ENCODE measurements at places on chromosomes 3 and 15. TPM values are rescaled to one million over a fixed set of nuclear protein-coding genes. Genes with fewer than 3 reads are reported as not detected.

DNA sequence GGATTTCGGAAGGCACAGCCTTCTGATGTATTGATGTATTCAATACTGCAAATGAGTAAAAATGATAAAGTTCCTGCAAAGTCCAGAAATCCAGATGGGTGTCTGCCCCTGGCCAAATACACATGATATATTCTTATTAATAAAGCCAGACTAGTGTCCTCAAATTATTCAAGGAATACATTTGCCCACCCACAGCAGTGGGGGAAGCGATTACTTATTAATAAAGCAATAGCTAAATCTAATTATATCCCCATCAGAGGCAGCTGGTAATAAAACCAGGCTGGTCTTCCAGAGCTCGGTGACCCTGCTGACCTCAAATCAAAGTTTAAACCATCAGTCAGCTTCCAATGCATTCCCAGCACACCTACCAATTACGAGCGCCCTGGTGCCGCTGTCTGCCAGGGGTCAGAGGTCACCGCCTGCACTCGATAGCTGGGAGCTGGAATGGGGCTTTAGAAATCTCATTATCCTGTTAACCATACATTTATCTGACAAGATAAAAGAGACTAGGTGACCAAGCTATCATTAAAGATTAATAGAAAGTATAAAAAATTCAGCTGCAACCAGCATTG is 330.3 kb downstream of the UACA start:
- ATAC-seq, result no peak

DNA sequence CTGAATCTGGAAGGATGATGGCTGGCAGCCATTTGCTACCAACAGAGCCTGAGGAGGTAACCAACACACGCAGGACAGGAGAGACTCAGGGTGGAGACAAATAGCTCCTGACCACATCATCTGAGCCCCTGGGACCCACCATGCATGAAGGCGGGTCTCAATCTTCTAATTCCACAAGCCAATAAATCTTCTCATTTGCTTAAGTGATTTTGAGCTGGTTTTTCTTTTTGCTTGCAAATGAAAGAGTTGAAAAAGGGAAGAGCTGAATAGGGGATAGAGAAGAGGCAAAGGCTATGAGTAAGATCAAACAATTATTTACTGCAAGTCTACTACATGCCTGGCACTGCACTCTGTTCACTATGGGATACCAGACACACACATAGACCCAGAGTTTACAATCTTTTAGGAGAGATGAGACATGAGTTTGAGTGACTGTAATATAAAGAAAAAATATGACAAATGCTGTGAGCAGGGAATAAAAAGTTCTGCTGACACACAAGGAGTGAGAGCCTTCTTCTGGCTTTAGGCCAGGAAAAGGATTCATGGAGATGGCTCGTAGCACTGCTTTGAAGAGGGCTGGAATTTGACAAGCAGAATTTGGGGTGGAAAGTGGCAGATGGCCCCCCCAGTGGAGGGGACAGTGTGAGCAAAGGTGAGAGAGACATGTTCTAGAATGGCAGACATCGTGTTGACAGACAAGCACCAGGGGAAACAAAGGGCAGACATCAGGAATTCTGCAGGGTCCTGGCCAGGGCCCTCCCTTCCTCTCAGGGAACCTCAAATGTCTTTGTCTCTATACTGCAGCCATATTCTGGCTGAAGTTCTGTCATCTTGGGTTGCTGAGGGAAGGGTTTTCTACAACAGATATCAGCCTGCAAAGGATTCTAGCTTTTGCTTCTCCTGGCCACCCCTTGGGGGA is 69.8 kb upstream of the WNT5A start:
- no peak for ATAC-seq

The P2RY1 gene
- total RNA-seq, result 20.5 TPM

DNA sequence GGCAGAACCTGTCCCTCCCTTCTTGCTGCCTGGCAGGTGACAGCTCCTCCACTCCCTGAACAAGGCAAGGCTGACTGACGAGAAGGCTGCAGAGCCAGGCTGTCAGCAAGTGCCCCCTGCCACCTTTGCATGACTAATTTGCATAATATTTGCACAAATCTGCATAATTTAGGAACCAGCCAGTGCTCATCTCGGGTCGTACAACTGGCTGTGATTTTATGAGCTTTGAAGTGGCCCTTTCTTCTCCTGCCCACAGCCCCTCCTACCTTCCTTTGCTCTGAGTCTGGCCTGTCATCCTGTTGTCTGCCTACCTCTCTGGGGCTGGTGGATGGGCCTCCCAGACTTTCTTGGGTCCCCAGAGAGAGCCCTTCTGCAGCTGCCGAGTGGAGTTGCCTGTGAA is 58.9 kb downstream of the LINGO1 start:
- ATAC-seq, result no peak

The ASB14 gene
- total RNA-seq, result not detected

The KIF15 gene
- total RNA-seq, result 7.3 TPM

DNA sequence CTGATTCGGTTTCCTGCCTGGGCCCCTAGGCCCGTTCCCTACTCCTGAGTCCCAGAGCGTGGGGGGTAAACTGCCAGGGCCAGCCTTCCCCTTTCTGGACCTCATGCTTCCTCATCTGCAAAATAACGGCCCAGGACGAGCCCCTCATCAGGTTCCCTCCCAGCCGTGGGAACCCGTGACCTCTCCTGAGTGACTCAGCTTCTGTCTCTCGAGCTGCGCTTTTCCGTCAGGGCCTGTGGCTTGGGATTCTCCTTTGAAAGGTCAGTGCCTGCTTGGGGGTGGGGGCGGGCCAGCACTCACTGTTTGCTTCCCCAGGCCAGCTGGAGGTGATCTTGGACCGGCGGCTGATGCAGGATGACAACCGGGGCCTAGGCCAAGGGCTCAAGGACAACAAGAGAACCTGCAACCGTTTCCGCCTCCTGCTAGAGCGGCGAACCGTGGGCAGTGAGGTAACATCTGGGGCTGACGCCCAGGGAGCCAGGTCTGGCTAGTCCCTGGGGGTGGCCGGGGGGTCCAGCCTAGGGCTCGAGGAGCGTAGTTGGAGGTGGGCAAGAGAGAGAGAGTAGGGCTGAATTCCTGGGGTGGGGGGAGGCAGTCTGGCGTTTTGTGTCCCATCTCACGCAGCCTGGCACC is 12.8 kb downstream of the MAN2A2 start:
- ATAC-seq, result peak; percentile 24

DNA sequence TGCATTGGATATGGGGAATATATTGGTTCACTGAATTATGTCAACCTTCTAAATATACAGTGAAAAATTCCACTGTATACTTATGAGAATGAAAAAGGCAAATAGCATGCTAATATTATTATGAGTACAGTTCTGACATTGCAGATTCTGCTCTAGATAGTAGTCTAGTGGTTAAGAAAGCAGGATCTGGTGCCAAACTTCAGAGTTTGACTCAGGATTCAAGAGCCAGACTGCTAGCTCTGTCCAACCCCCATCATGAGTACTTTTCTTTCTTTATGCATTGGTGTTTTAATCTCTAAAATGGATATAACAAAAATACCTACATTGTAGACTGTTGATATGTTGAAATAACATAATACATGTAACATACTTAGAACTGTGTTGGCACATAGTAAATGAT is 57.3 kb upstream of the PLSCR4 start:
- no peak for ATAC-seq

- ATAC-seq, result no peak
Measured at GRCh38 chr15:80429964-80430363, 25.8 kb downstream of the ARNT2 start.

- no peak for ATAC-seq
Measured at GRCh38 chr15:25180606-25181292, 226.0 kb downstream of the SNRPN start.

DNA sequence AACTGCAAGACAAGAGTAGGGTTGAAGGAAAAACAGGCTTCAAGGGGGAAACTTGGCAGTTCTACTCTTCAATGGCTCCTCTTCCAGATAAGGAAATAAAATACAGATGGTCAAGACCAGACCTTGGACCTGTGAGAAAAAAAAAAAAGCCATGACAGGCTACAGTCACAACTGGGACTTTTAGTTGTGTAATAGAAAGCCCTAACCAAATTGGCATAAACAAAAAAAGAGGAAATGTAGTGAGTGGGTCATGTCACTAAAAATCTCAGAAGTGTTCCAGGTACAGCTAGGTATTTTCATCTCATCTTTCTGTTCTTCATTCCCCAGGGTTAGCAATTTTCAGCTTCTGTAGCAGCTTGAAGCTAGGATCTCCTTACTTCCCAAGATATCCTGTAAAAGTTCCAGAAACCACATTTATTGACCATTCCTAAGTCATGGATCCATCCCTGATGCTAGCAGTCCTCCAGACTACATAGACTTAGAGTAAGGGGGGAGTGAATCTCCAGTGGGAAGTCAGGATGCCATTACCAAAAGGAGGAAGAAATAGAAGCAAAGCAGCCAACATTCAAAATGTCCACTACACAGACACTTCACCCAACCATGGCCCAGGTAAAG is 61.0 kb upstream of the CSTA start:
- no peak for ATAC-seq

DNA sequence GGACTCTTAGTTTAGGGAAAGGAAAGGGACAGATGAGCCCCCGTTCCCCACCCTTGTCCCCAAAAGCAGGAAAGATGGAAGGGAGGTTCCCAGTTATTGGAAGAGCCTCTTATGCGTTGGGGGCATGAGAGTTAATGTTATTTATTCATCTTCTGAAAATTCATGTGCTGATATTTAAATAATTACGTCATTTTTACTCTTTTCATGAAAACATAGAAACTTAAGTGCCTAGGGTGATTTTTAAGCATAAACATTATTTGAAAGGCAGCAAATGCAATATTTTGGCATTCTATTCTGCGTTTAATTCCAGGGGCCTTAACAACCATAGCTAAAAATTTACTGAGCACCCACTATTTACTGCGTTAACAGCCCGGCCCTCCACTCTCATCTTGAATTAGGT is 48.7 kb downstream of the GABRG3 start:
- ATAC-seq, result no peak

- ATAC-seq, result no peak
Measured at GRCh38 chr3:32076566-32076965, 29.9 kb upstream of the GPD1L start.

The NSUN3 gene
- 4.6 TPM for total RNA-seq

DNA sequence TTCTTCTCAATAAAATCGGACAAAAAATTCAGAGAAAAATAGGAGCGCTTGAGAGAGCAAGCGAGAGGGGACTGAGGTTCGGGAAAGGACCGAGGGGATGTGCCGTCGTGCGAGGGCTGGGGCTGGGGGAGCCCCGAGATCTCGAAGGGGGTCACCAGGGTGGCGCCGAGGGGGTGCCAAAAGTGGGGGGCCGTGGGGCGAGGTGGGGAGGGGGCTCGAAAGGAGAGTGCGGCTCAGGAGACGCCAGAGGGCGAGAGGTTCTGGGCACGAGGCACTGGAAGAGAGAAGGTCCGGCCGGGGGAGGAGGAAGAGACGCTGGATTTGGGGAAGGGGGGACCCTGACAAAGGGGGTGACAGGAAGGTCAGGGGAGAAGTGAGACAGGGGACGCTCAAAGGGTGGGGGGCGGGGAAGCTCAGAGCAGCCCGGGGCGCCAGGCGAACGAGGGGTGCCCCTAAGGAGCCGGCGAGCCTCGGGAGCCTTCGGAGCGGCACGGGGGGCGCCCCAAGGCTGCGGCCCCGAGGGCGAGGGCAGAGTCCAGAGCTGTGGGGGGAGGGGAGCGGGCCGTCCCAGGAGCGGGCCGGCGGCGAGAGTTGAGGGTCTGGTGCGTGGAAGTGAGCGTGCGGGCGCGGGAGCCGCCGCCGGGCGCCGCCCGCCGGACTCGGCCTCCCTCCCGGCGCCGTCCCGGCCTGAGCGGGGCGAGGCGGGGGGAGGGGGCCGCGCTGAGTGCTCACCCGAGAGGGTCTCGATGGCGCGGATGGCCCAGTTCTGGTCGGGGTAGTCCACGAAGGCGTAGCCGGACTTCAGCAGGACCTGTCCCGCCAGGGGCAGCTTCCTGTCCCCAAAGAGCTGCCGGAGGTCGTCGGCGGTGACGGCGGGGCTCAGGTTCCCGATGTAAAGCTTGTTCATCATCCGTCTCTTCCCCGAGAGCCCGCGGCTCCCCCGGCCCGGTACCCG is 514 bp downstream of the IGF2BP2 start:
- peak; percentile 27 for ATAC-seq

- ATAC-seq, result peak; percentile 48
Measured at GRCh38 chr3:100230710-100231109, 30.1 kb upstream of the TBC1D23 start.

GRCh38 chr3:99866261-99866761 is 48.6 kb downstream of the CMSS1 start:
- no peak for ATAC-seq

The MME gene
- total RNA-seq, result 0.60 TPM

The CDC25A gene
- total RNA-seq, result 3.8 TPM

DNA sequence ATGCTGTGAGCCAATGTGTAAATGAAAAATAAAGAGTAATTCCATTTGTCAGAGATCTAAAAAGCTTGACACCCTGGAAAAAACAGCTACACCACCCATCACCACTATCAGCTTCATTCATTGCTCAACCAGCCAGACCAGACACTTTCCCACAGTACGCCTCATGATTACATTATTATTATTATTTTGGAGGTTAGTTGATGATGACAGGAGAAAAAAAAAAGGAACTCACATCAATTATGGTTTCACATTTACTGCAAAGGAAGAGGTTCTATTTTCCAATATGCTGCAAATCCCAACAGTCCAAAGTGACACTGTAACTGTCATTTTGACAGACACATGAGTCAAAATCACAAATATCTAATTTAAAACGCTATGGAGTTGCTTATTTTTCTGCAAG is 134.7 kb upstream of the TSC22D2 start:
- no peak for ATAC-seq

DNA sequence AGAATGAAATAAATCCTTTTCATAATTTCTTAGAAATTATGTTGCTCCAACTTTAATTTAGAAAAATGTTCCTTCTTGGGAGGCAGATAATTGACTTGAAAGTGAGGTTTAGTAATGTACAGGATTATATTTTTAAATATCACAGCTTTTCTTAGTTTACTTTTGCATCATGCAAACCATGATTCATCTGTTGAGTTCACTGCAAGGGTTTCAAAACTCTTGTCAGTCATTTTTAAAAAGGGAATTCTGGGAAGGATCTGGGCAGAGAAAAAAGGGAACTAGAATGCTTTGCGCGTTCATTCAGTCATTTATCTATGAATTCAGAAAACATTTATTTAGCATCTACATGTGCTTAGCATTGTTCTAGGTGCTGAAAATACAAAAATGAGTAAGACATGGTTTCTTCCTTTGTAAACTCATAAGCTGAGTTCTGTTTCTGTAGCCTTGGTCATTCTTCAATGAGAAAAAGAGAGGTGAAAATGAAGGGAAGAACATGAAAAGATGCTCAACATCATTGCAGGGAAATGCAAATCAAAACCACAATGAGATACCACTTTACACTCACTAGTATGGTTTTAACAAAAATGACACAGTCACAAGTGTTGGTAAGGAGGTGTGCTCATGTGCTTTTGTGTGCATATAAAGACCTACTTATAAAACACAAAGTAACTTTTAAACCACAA is 209.1 kb downstream of the NR1D2 start:
- no peak for ATAC-seq

The UACA gene
- 33.4 TPM for total RNA-seq

The CHRNA7 gene
- total RNA-seq, result 0.76 TPM

The CCDC54 gene
- total RNA-seq, result not detected

Measured in esophagus mucosa (tissue), 1 donor.